Activated CD4-positive, CD25-positive, alpha-beta regulatory T cell treated with anti-CD3 and anti-CD28 coated beads, Interleukin-2, amount 50 U/mL, for 72 hours (primary cell): ENCODE measurements at places on chromosomes 4 and X.

DNA sequence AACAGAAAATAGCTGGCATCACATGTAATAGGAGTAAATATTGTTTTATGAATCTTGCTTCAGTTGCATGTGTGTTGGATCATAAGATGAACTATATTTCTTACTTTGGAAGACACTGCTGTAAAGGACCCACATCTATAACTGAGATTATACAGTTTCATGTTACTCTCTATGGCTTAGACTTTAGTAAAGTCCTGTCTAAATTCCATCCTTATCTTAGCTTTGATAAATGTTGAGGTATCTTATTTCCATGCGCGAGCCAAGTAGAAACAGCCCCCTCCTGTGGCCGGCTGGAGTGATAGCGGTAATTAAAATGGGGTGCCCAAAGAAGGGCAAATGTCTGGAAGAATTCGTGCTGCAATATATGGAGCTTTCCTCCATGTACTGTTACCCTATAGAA is 43.0 kb downstream of the CCDC158 start:
- no peak for DNase-seq

DNA sequence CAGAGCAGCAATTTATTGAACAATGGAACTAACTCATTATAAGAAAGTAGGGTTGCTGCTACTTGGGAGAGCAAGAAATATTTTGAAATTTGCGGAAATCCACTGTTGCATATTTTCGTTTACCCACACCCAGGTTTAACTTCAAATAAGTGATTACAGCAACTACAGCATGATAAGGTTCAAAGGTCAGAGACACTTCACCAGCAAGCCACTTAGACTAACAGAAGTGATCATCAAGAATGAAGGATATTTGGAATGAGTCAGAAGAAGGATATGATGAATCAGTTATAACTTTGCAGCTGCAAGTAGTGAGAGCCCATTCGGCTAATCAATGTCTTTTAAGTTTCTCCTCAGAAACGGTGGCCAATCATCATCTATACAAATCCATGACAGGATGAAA is 199.3 kb downstream of the TMA16 start:
- no peak for DNase-seq

- DNase-seq = no peak
These were observed 51.7 kb upstream of the PJA1 start for GRCh38 chrX:69216911-69217310.

DNA sequence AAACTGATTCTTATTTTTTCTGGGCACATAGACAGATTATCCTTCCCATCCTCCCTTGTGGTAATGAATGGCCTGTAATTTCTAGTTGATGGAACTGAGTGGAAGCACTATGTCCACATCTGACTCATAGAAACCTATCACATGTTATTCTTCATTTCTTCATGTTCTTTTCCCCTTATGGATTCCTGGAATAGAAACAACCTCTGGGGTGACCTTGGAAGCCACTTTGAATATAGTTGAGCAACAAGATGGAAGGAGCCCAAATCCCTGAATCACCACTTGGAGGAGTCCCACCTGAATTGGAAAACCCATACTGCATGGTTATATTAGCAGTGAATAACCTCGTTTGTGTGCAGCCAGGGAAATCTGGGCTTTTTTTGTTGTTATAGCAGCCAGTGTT is 137.8 kb downstream of the MID1IP1 start:
- DNase-seq = no peak

DNA sequence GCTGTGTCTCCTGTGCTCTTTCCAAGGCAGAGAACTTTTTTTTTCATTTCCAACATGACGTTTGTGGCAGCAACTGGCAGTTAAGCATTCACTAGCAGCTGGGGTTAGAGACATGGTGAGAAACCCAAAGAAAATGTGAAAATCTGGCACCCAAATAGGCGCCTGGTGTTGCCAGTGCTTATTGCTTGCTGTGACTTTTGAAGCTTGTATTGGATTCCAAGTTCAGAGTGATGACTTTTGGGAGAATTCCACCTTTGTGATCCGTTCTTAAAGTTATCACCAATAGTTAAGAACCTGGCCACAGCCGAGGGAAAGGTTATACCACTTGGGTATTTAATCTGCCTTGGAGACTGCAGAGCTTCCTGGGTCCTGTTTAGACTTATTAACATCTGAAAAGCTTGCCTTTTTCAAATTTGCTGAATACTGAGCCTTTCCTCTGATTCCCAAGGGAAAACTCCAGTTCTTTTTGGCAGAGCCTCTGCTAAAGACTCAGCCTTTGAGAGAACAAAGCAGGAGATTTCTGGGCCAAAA is 101.0 kb downstream of the OPHN1 start:
- no peak for DNase-seq

GRCh38 chrX:103734125-103734760 is 23.5 kb downstream of the TMEM31 start:
- DNase-seq = no peak

- DNase-seq = no peak
These were observed 24.9 kb upstream of the CXXC4 start for GRCh38 chr4:104519588-104519987.

GRCh38 chrX:79368441-79368840 is 1.3 kb upstream of the ITM2A start:
- DNase-seq = no peak

DNA sequence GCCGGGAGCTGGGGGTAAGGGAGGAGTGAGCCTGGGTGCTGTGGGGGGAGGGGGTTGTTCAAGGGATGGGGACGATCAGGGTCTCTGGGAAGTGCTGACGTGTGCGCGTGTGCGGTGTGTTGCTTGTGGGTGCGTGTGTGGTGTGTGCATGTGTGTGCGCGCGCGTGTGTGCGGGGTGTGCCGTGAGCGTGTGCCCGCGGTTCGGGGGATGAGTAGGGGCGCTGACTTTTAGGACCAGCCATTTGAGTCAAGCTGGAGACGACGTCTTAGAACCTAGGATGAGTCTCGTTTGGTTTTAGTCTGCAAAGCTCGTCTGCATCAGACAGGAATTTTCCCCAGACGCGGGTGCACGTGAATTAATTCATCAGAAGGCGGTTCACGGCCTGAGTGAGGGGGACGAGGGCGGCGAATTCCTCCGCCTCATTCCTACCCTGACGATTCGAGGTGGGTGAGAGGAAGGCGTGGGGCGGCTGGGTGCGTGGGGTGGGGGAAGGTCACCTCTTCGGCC is 950 bp upstream of the TMEM271 start:
- DNase-seq = no peak

DNA sequence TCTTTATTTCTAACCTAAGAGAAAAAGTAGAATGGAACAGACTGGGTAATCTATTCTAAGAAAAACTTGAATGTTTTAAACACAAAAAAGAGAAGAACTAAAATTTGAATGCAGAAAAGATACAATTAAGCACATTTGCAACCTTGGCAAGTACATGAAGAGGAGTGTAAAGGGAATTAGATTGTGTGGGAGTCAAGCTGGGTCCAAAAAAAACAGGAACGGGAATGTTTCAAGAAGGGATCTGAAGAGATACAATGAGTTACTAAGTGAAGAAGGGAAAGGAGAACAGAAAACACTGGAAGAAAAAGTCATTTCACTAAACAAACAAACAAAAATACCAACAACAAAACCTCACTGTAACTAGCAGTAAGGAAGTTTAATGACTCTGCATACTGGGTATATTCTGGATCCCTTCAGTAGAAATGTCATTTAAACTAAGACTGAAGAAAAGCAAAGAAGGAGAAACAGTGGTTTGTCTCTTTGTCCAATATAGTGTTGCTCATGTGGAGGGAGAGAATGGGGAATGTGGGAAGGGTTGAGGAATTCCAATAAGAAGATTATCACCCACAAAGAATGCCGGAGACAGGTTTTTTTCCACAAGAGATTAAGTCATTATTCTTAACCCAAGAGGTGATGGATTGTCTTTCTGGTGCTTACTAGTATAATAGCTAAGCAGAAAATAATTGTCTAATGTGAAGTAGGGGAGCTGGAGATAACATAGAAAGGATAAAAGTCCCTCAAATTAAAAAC is 50.4 kb upstream of the PTPN13 start:
- no peak for DNase-seq

DNA sequence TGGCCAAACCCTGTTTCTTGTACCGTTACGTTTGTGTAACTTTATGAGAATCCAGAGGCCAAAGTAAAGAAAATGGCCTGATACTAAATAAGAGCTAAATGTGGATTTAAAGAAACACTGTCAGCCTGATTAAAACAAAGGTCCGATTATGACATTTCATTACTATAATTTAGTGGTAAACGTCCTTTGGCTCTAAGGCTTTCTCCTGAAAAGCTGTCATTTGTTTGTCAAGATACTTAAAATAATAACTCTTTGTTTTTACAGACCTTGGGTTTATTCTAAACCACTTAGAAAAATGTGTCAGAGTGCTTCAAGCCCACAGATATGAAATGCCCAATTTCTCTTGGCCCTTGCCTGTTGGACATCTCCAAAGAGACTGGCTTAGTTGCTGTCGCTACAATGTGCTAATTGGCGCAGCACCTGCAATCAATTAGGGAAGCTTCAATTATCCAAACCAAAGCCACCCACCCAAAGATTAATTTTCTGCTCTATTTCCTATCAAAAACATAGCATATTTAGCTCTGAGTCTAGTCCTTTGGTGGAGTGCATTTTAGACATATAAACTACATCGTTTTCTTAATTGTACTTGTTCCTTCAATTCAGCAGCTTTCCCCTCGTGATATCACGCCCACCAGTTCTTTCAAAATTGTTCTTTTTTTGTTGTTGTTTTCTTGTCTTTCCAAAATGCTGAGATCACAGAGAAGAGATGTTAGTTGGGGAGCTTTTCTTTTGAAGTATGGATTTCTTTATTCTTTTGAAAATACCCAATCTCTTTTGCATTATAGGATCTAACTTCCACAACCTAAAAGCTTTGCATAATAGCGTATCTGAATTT is 13.6 kb downstream of the SMIM20 start:
- DNase-seq = no peak

- DNase-seq = no peak
These were observed 369.3 kb downstream of the FBXW7 start for GRCh38 chr4:152166567-152166966.

DNA sequence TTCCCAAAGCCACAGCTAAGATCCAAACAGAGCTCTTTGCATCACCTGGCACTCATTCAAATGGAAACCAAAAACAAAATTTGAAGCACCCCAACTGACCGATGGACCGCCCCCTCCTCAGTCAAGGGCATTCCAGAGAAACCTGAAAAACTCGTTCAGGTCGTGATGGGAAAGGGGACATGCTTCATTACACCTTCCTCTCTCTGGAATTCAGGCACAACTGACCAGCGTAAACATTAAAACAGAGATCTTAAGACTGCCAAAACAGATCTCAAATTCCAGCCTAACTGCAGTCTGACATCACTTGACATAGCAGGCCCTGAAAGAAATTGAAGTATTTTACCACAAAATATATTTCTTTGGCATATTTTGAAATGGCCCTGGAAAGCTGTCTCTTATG is 28.5 kb downstream of the PTTG2 start:
- no peak for DNase-seq

DNA sequence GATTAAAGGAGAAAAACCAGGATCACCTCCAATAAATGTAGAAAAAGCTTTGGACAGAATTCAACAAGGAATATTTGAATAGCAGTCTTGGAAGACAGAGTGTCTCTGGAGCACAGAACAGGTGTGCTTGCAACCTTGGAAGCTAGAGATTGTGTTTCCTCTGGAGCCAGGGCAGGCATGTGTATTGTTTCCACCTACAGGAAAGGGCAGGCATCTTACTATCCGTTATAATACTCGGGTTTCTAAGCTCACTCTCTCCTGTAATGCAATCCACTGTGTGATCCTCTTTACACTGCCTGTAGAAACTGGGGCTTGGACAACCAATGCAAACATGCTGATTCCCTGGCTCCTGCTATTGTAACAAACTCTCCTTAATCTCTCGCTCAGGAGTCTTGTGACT is 14.4 kb downstream of the CCDC110 start:
- no peak for DNase-seq

DNA sequence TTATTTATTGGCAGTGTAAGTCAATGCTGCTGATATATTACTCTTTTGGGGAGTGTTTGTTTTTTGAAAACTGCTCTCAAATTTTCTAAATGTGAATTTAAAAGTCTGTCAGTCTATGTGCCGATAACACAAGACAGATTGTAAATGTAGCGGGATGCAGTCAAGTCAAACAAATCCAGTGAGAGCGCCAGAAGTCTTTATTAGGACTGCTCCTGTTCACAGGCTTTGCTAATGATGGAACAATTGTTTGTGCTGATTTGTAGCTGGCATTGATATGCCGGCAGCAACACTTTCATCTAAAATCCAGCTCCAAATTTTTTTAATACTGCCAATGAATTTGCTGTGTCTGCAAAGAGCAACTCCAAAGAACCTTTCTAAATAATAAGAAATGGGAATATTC is 78.7 kb upstream of the TET2 start:
- DNase-seq = no peak

DNA sequence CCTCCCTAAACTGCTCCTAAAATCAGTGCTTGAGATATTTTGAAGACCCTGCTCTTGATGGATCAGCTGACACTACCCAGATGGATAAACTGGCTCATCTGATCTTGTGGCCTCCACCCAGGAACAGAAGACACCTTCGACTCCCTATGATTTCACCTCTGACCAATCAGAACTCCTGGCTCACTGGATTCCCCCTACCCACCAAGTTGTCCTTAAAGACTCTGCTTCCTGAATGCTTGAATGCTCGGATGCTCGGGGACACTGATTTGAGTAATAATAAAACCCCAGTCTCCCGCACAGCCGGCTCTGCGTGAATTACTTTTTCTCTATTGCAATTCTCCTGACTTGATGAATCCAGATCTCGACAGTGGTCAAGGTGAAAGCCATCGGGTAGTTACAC is 12.0 kb upstream of the RPS3A start:
- DNase-seq = no peak

GRCh38 chr4:17920681-17921080 is 100.9 kb downstream of the LCORL start:
- no peak for DNase-seq

DNA sequence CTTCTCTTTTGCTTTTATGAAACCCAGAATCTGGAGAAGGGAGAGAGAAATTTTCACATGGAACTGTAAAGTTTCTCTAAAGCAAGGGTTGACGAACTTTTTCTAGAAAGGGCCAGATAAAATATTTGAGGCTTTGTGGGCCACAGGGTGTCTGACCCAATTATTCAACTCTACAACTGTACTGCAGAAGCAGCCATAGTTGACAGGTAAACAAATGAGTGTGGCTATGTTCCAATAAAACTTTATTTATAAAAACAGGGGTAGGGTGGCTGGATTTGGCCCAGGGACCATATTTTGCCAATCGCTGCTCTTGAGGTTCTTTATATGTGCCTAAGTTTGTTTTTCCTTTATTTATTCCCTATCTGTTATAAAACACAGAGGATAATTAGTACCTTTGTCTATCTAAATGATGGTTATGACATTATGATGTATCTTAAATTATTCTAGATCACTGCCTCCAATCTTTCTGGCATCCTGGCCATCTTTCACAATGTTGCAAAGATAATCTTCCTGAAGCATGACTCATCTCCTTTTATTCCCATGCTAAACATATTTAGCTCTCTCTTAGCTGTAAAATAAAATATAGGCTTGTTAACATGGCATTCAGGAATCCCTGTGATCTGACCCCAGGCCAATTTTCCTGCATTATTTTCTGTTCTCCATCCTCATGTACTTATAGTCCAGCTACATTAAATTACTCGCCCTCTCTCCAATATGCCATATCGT is 106.8 kb upstream of the CBLL2 start:
- DNase-seq = no peak

- no peak for DNase-seq
These were observed 566.5 kb upstream of the FRG1 start for GRCh38 chr4:189374176-189374575.
